NAMALWA (cell line): ENCODE measurements at places on chromosomes 6 and 20.

GRCh38 chr20:38612751-38613515, 11.3 kb downstream of the ARHGAP40 start:
- DNase-seq, result no peak

DNA sequence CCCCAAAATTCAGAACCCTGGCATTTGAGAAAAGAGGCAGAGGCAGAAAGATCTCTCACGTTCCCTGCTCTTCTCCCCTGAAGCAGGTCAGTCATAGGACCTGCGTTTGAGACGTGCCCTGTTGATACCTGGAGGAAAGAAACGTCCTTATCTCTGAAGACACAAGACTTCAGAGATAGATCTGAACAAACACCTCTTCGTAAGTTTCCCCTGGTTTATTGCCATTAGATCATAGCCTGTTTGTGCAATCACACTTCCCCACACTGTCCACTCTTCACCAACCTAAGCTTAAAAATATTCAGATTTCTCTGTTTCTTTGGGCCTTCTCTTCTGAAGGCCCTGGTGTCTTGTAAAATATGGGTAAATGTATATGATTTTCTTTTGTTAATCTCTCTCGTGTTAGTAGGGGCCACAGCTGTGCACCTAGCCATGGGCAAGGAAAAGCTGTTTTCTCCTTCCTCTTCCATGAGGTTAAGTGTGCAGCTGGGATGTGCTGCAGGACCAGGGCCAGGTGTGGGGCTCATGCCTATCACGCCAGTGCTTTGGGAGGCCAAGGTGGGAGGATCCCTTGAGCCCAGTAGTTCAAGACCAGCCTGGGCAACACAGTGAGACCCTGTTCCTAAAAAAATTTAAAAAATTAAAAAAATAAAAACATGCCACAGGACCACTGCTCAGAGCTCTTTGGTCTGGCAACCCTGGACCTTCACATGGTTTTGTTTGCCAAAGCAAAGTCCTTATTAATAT, 4.7 kb upstream of the SLC22A2 start:
- DNase-seq, result no peak

DNA sequence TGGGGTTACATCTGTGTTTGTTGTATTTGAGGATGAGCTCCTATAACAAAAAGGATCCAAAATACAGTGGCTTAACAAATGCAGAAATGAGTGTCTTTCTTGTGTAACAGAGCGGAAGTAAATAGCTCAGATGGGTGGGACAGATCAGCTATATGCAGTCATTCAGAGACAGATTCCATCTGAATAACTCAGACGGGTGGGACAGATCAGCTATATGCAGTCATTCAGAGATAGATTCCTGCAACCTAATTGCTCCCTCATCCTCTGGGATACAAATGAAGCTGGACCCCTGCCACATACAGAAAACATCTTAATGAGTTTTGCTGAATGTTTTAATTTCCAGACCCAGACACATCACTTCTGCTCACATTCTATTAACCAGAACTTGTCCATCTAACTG, 332.3 kb downstream of the BCKDHB start:
- no peak for DNase-seq

DNA sequence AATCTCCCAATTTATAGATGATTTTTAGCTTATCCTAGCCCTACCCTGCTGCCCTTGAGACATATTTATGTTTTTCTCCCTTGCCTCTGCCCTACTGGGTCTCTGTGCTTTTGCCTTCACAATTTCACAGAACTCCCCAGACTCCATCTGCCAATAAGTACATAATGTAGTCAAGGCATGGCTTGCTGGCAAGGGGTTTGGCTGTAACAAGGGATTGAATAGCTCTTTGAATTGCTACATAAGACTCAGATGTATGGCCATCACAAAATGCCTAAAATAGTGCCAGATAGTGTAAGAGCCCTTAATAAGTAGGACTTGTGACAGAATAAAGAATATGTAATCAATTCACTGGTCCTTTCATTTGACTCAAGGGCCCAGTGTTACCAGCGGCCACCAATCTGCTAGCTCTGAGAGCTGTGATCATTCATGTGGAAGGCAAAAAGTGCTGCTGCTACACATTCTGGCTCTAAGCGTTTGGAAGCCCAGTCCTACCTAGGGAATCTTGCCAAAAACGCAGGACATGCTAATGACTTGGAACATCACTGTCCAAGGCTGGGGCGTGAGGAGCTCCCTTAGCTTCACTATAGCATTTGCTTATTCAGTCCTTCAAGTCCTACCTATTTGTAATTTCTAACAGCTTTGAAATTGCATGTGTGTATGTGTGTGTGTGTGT, 20.5 kb downstream of the CLVS2 start:
- DNase-seq, result no peak

DNA sequence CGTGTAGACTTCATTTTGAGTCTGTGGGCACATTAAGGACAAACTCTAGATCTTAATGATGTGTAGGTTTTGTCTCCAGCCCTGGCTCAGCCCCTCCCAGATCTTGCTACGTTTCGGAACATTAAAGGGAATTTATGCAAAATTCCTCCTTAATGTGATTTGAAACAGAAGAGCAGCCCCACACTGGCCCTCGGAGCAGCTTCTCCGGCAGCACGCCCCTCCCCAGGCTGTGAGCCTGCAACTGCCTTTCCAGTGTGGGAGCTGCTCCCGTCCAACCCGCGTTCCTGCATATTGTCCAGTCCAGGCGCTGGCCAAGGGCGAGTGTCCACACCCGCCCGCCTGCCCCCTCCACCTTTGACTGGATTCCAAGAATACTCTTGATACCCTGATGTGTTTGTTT, 257.2 kb downstream of the TAF4 start:
- DNase-seq, result no peak

DNA sequence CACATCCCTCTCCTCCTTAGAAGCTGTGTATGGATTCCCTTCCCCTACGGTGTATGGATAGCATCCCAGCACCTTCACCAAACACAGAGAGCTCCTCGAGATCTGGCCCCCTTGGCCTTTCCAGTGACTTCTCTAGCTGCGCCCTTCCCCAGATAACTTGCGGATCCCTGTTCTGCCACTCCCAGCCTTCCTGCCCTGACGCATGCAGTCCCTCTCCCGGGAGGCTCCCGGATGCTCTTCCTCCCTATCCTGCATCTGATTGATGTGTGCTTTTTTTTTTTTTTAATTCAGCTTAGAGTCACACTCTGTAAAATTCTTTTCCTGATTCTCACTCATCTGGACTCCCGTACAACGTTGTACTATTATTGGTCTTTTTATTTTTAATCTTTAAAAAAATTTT, 44.8 kb downstream of the GCNT2 start:
- no peak for DNase-seq

DNA sequence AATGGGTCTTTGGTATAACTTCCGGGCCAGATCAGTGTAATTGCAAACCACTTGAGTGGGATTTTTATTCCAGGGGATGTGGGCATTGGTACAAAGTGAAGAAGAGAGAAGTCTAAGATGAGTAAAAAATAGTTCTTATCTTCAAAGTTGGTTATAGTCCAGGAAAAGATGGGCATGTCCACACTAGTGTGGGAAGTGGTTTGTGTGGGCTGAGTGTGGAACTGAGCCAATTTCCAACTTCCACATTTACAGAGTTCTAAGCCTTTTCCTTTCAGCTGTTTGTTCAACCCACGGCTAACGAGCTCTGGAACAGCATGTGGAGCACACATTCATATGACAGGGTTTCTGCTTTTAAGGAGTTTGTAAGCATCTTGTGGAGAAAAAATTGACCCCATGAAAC, 72.3 kb upstream of the IFNGR1 start:
- DNase-seq, result no peak

- DNase-seq, result peak; percentile 65
These were observed 271.4 kb downstream of the EYA4 start for GRCh38 chr6:133512410-133513016.

- no peak for DNase-seq
These were observed 133.2 kb upstream of the HDGFL1 start for GRCh38 chr6:22436134-22436533.

DNA sequence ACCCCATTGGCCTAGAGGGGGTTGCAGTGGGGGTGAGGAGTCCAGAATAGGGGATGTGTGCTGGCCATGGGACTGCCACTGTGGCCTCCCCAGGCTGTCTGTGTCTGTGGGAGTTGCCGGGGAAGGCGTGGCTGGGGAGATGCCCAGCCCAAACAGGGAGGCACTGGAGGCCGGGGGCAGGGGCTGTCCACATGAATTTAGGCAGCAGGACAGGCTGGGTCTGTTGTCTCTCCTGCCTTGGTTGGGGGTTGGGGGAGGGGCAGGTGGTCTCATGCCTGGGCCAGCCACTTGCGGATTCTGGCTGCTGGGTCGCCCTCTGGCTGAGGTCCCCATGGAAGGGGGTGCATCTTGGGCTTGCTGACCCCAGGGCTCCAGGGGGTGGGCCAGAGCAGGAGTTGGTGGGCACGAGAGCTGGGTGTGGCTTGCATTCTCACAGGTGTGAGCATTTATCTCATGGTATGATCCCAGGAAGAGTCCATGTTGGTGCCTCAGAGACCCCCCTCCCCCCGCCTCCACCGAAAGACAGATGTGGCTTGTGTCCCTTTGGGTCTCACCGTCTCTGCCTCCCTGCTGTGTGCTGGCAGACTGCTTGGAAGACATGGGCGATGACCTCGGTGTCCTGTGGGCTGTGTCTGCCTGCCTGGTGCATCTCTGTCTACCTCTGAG, 4.0 kb downstream of the SOX18 start:
- DNase-seq, result no peak

- DNase-seq, result no peak
These were observed 454.7 kb downstream of the TFAP2B start for GRCh38 chr6:51273228-51273961.

DNA sequence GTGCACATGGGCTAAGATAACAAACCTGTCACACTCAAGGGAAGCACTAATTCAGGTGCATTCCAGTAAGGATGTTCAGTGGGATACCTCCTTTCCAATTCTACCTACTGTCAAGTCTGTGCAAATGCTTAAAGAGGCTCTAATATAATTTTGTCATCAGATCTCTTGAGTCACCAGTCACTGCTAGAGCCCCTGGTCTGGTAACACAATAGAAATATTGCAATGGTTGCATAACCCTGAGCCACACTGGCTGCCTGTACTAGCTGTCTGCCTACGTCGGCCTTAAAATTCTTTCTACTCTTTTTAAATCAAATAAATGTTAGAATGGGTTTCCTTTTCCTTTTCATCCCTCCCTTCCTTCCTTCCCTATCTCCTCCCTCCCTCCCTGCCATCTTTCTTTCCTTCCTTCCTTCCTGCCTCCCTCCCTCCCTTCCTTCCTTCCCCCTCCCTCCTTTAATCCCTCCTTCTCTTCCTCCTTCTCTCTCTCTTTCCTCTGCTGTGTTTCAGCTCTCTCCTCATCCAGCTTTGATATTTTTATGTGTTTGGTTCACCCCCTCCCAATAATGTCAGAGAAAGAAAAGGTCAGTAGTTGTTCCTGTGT, 28.1 kb upstream of the OLIG3 start:
- DNase-seq, result no peak

GRCh38 chr20:59564171-59564570, 40.2 kb upstream of the PHACTR3 start:
- no peak for DNase-seq

- peak; percentile 15 for DNase-seq
These were observed 58.8 kb downstream of the ZBTB9 start for GRCh38 chr6:33513213-33513612.

DNA sequence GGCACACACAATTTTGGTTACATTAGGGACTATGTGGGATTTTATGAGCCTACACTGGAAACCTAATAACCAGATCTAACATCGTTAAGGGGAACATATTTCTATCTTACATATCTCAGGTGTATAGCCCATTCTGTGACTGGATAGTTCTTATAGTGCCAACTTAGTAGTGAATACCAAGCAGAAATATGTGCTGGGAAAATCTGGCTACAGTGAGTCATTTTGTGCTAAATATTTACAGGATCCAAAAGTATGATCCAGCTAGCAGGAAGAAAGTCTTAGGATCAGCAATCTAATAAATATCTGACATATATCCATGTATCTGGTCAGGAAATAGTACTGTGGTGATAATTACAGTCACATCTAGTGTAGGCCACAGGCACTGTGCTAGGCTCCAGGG, 94.6 kb upstream of the INSM1 start:
- DNase-seq, result no peak

GRCh38 chr20:45611054-45611453, 18.5 kb upstream of the WFDC10A start:
- DNase-seq, result no peak

DNA sequence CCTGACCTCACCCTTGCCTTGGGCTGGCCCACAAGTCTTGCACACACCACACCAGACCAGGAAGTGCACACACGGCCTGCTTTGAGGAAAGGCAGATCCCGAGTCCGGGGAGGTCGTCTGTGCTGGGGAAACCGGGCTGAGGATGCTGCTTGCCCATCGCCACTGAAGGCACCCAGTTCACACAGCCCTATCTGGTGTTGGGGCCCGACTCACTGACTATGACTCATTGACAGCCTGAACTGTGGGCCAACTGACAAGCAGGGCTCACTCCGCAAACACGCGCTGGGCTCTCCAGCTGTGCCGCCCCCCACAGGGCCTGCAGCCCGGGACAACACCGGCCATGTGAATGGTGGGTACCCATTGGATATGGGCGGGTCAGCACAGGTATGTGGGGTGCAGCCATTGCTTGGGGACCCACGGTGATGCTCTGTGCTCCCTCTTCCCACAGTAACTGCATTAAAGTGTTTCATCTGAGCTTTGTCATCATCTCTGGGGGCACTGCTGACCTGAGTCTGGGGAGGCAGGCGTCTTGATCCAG, 1.6 kb downstream of the SAMD10 start:
- DNase-seq, result no peak

DNA sequence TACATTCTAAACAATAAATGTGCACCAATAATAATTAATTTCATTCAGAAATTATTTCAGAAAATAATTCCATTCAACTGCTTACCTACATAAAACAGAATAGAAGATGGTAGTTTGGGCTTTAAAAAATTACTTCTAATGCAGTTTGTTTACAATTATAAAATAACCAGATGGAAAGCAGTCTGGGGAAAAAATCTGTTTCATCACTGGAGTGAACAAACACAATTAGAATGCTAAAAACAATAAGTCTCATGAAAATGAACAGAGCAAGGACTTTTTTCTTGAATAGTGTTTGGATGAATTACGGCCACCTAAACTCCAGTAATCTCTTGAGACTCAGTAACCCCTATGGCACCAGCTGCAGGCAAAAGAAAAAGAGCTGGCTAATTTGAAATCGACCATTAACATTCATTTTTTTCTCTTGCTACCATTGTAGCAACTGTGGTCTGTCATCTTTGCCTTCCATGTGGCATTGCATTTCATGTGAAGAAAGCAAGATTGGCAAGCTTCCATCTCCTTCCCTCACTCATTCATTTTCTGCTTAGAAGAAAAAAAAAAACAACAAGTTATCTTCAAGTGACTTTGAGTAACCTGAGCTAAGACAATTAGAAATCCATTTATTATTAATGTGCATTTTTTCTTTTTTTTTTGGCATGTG, 88.4 kb upstream of the CEP85L start:
- DNase-seq, result no peak

DNA sequence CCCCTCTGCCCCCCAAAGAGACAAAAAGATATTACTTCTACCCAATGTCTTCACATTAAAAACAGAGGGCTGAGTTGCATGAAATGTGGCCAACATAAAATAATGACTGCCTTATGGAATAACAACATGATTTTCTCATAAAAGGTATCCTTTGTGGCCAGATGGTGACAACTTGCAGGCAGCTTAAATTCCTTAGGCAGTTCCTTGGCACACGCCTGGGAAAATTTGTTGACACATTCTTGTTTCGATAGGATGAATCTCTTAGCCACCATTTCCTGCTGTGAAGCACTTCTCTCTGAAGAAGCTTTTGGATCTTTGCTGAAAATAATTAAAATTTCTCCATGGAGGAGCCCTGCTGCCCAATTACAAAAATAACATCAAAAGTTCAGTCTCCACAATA, 109.0 kb upstream of the COL21A1 start:
- DNase-seq, result no peak
